ENCODE measurements at places on chromosomes 13 and 19.

GRCh38 chr13:105007166-105007808 is 1528.2 kb downstream of the EFNB2 start:
- no peak for DNase-seq

- DNase-seq, result no peak
Measured at GRCh38 chr19:13095934-13096927, 6.4 kb downstream of the LYL1 start.

DNA sequence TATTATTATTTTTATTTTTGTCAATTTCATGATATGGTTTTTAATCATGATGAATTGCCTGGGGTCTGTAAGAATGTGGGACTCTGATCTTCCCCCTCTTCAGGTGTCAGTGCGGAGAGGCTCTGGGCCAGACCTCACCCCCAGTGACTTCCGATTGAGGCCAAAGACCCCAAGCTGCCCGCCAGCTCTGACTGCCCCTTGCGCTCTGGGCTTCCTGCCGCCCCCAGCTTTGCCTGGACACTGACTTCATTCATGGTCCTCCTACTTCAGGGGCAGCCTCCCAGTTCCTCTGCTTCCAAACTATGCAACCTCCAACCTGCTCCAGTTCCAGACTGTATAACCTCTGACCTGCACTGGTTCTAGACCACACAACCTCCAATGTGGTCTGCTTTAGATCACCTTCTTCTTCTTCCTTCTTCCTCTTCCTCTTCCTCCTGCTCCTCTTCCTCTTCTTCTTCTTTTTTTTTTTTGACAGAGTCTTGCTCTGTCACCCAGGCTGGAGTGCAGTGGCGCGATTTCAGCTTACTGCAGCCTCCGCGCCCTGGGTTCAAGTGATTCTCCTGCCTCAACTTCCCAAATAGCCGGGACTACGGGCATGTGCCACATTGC is 6.7 kb upstream of the PPP5C start:
- DNase-seq, result no peak

- no peak for DNase-seq
Measured at GRCh38 chr19:11692127-11692790, 46.5 kb downstream of the ZNF823 start.

DNA sequence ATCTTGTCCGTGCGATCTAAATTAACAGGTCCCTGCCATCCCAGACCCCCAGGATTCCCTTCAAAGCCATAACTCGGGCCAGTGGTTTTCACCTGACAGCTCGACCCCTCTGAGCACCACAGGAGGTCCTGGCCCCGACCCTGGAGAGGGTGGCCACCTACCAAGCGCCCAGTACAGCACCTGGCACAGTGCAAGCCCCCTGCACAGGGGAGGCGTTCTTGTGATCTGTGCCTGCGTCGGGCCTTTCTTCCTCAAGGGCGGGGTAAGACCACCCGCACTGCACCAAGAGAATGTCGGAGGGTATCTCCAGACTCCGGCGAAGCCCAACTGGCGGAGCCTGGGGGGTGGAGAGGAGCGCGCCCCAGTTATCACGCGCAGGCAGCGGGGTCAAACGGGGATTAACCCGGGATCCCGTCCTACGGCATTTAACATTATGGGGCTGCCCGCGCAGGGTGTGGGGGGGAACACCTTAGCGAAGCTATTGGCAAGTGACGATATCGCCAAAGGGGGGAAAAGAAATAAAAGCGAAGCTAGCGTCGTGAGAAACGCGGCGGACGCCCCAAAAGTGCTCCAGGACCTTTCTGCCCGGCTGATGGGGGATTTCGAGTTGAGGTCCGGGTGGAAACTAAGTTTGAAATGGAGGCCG is 1.3 kb upstream of the HNRNPL start:
- DNase-seq, result no peak

DNA sequence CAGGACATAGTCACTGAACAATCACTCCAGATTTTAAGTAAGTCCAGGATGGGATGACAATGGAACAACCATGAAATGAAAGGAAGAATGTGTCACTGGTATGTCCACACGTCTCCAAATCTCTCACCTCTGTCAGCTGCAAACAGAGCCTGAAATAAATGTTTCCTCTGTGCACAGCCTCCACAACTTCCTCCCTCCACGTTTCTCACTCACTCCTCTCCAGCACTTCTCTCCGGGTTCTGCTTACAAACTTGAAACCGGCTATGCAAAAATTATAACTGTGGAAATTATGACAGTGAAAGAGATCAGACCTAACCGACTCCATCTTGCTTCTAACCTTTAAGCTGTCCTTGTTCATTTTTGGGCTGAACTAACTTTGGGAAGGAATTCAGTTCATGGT is 35.0 kb upstream of the ALOX5AP start:
- no peak for DNase-seq

- DNase-seq, result no peak
Measured at GRCh38 chr19:38792250-38793111, 3.5 kb downstream of the LGALS7B start.

DNA sequence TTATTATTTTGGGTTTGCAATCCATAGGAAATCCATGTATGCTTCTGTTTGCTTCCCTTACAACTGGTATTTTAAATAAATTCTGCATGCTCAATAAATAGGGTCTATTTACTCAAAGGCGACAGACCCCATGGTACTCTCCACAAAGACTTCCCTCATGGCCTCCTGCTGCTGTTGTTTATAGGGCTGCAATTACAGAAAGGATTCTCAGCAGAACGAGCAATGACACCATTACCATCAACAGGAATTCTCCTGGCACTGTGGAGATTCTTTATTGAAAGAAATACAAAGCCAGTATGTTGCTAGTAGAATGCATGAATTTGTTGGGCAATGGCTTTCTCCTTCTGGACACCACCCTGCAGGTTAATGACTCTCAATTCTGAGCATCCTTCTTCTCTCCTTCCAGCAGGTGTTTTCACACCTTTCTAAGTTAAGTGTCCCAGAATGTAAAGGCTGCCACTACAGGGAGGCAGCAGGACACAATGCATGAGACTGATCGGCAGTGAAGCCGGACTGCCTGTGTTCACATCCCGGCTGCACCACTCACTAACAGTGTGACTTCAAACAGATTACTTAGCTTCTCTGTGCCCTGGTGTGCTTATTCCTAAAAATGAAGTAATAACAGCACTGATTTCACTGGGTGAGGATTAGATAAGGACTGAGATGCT is 360.2 kb downstream of the DNAJC15 start:
- DNase-seq, result no peak

DNA sequence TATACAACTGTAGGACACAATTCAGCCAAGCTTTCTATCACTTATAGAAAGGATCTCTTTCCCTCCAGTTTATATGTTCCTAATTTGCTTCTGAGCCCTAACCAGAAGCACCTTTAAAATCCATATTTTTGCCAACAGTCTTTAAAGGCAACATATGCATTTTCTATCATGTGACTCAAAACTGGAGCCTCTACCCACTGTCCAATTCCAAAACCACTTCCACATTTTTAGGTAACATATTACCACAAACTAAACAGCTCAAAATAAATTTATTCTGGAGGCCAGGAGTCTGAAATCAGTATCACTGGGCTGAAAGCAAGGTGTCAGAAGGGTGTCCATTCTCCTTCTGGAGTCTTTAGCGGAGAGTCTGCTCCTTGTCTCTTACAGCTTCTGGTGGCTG is 15.9 kb upstream of the EFNB2 start:
- no peak for DNase-seq

DNA sequence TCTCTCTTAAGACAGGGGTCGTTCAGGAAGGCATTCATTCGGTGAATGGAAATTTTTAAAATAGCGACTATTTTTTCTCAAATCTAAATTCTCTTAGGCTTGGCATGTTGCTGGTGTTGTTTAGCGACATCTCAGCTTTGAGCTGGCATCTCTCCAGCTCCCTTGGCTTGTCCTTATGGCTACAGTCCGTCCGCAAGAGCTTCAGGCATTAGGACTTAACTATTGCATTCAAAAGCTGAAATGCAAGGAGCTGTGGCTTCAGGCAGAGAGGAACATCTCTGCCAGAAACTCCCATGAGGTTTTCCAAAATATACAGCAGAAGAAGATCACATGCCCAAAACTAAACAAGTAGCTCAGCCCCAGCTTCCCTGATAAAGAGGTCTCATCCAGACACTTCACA is 578.5 kb downstream of the EFNB2 start:
- no peak for DNase-seq

GRCh38 chr13:62512194-62513141 is 1096.8 kb upstream of the PCDH20 start:
- no peak for DNase-seq

GRCh38 chr13:72293206-72293605 is 426.2 kb upstream of the DACH1 start:
- no peak for DNase-seq

DNA sequence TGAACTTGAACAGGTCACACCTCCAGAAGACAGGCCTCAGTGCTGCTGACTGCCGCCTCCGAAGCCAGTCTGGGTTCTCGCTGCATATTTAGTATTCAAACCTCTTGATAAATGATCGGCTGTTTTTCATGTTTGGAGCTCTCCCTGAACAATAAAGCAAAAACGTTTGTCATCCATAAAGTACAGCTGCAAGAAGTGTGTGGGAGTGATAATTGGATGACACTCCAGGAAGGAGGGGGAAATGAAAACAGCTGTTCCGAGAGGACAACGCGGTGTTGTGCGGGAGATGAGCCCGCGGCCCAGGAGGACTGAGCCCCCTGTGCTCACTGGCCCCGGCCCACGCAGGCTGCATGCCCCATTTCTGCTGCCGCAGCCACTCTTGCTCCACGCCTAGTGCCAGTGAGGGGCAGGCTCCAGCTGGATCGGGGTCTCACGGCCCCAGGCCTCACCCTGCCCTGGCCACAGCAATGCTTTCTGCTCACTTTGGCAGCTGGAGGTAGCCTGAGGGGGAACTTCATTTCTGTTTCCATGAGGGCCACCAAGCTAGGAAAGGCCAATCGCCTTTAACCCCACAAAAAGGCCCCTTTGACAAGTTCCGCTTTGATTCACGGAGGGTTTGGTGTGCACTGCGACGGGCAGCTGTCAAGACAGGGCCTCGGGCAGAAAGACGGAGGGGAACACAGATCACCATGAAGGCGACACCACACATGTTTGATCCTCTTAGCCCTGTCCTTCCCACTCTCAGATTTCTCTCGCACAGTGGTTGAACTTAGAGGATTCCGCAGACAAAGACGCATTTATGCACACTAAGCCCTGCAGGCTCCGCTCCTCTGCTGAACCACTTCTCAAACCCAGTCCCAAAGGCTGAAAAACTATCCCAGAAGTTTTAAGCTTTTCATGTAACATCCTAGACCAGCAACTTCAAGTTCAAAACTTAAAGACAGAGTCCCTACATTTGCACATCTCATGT is 537.6 kb downstream of the EFNB2 start:
- no peak for DNase-seq

All from GM12891 (cell line).